ENCODE measurements at places on chromosomes 7 and 10.

DNA sequence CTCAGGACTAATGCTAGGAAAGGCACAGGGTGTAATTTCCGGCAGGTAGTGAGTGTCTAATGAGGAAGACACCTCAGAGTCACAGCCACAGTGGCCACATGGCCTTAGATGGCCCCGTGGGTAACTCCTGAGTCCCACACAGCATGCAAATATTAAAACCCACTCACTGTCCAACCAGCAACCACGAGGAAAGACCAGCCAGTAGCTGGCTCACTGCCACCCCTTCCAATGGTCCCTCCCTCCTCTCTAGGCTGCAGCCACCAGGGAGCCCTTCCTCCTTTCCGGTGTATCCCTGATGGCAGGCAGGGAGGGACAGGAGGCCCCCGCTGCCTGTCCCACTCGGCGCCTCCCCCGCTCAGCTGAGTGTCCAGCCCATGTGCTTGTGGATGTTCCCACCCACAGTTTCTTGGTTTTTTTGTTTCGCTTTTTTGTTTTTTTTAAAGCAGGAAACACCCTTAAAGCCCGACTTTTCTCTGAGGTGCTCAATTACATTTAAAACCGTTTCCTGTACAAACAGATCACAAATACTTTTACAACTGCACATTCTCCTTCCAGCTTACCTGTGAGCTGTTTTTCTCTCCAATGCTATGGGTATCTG, 9.2 kb downstream of the BNIP3 start:
- DNase-seq = no peak

- no peak for DNase-seq
Observed at GRCh38 chr7:154431045-154431444, 378.8 kb downstream of the DPP6 start.

DNA sequence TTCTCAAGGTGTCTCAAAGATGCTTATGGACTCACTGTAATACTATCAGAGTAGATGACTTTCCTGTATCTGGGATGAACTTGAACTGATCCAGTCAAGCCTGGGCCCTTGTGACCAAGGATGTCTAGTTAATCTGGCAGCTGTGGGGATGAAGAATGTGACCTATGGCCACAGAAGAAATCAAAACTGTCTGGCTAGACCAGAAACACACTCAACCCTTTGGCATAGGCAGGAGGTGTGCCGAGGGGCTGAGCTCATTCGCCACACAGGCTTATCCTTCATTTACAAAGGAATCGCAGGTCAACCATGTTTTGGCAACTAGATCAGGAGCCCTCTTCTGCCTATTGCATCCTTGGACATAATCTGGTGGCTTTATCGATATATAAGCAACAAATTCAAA, 110.6 kb downstream of the ATXN7L1 start:
- no peak for DNase-seq

DNA sequence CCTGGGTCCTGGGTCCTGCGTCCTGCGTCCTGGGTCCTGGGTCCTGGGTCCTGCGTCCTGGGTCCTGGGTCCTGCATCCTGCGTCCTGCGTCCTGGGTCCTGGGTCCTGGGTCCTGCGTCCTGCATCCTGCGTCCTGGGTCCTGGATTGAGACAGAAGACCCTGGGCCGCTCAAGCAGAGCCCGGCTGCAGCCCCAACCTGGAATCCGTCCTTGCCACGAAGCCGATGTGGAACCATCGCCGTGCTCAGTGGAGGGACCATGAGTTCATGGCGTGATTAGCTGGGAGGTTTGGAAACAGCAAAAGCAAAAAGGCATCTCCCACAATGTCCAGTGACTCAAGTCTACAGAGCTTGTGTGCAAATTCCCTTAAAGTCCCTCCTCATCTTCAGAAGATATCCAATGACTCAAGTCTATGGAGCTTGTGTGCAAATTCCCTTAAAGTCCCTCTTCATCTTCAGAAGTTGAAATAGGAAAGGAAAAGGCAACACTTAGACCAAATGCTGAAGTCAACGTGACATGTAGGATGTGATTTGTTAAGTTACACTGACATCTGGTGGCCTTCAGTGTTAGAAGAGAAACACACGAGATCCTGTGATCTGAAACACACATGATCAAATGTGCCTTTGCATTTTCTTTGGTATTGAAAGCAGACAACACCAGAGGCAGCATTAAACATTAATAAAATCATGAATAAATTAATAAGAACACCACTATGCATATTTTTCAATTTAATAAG, 179.9 kb downstream of the PTPRN2 start:
- DNase-seq = no peak

DNA sequence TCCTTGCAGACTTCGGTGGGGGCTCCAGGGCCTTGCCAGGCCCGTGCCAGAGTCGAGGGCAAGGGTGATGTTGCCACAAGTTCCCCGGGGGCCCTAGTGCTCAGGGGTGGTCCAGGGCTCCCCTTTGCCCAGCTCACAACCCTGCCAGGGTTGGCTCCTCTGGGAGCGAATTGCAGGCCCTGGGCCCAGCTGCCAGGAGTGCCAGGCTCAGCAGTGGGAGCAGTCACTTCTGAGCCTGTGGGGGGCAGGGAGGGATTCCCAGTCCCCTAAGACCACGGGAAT, 43.8 kb downstream of the TCERG1L start:
- no peak for DNase-seq

- no peak for DNase-seq
Observed at GRCh38 chr10:116827214-116827671, 22.1 kb upstream of the ENO4 start.

DNA sequence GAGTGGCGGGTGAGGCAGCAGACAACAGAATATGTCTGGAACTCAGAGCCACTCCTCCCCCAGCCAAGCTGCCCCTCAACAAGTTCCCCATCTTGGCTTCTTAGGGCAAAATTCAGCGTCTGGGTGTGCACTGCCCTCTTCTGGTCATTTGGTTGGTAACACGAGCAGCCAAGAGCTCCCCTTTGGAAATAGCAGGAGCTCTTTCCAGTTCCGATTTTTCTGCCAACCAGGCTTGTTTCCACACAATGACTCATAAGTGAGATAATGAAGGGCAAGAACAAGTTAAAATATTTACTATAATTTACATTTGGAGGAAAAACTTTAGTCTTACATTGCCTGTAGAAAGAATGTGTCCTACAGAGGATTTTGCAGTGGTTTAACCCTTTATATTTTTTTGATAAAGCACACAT, 70.5 kb downstream of the ADCYAP1R1 start:
- DNase-seq = peak; percentile 57

- DNase-seq = no peak
Observed at GRCh38 chr7:55073051-55073511, 54.3 kb downstream of the EGFR start.

Data from fibroblast of skin of left biceps (primary cell).